ENCODE measurements at places on chromosomes 1 and 21. TPM values are rescaled to one million over a fixed set of nuclear protein-coding genes. Genes with fewer than 3 reads are reported as not detected.

The NDUFV3 gene
- polyA plus RNA-seq, result 25.3 TPM

- H3K4me1 ChIP-seq, result peaks cover 6% of the 10 kb centered on the region
- no peak overlapping the region for H3K4me3 ChIP-seq
- H3K27me3 ChIP-seq, result no peaks in the 10 kb centered on the region
- DNase-seq, result no peak
- no peak overlapping the region for H3K27ac ChIP-seq
- H3K36me3 ChIP-seq, result no peaks in the 10 kb centered on the region
These were observed 186.2 kb downstream of the RHOU start for GRCh38 chr1:228921481-228921880.

DNA sequence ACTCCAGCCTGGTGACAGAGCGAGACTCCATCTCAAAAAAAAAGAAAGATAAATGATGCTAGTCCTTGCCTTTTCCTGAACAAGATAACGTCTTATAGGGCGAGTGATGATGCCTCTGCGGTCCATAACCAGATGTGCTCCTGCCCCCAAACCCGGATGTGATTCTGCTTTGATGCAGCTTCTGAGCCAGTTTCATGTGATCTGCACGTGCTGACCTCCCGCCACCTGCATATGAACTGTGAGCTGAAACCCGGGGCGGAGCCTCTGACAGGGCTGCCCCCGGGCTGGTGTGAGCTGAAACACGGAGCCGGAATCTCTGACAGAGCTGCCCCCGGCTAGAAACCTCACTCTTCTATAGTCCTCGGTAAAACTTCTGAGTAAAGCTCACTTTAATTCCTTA is 1.3 kb downstream of the KRTAP12-4 start:
- H3K4me3 ChIP-seq, result no peak overlapping the region
- DNase-seq, result no peak
- no peaks in the 10 kb centered on the region for H3K36me3 ChIP-seq
- H3K4me1 ChIP-seq, result no peaks in the 10 kb centered on the region
- no peak overlapping the region for H3K27ac ChIP-seq

DNA sequence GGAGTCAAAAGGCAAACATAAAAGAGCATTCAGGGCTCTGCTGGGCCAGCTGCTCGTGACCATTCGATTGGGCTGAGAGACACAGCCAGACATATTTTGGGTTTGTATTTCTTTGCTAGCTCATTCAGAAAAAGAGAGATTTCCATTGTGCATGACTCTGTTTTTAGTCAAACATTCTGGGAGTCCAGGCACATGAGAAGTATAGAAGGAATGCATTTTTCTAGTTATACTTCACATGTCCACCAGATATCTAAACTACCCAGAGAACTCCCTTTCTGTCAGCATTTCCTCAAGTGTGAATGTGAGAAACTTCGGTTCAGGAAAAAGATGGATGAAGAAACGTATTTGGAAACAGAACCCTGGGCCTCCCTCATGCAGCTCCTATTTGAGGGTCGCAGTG is 6.3 kb upstream of the KCNE1 start:
- no peak for DNase-seq
- no peaks in the 10 kb centered on the region for H3K27me3 ChIP-seq
- H3K4me1 ChIP-seq, result peaks cover 34% of the 10 kb centered on the region
- no peak overlapping the region for H3K27ac ChIP-seq

- no peak overlapping the region for H3K4me3 ChIP-seq
- H3K36me3 ChIP-seq, result no peaks in the 10 kb centered on the region
- H3K4me1 ChIP-seq, result no peaks in the 10 kb centered on the region
- no peaks in the 10 kb centered on the region for H3K27me3 ChIP-seq
- DNase-seq, result no peak
- no peak overlapping the region for H3K27ac ChIP-seq
These were observed 8.6 kb upstream of the NTNG1 start for GRCh38 chr1:107132195-107132594.

DNA sequence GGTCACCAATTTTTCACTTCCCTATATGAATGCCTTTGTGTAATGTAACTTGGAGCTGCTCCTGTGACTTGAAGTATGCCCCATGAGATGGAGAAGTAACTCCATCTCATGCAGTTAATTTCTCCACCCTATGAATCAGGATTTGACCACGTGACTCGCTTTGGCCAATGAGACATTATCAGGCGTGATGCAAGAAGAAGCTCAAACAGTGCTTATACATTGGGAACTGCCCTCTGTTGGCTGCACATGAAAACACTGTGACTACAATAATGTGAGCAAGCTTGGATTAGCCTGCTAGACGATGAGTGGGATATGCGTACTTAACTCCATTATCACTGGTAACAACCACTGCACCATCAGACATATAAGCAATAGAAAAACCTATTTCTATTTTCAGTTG is 684.4 kb downstream of the PLA2G4A start:
- no peak overlapping the region for H3K27ac ChIP-seq
- H3K27me3 ChIP-seq, result no peaks in the 10 kb centered on the region
- no peak for DNase-seq
- H3K36me3 ChIP-seq, result no peaks in the 10 kb centered on the region
- H3K4me3 ChIP-seq, result no peak overlapping the region

Measured in liver (tissue), 10 donors.